Right cardiac atrium (tissue), 5 donors: ENCODE measurements at places on chromosomes 6 and 20.

DNA sequence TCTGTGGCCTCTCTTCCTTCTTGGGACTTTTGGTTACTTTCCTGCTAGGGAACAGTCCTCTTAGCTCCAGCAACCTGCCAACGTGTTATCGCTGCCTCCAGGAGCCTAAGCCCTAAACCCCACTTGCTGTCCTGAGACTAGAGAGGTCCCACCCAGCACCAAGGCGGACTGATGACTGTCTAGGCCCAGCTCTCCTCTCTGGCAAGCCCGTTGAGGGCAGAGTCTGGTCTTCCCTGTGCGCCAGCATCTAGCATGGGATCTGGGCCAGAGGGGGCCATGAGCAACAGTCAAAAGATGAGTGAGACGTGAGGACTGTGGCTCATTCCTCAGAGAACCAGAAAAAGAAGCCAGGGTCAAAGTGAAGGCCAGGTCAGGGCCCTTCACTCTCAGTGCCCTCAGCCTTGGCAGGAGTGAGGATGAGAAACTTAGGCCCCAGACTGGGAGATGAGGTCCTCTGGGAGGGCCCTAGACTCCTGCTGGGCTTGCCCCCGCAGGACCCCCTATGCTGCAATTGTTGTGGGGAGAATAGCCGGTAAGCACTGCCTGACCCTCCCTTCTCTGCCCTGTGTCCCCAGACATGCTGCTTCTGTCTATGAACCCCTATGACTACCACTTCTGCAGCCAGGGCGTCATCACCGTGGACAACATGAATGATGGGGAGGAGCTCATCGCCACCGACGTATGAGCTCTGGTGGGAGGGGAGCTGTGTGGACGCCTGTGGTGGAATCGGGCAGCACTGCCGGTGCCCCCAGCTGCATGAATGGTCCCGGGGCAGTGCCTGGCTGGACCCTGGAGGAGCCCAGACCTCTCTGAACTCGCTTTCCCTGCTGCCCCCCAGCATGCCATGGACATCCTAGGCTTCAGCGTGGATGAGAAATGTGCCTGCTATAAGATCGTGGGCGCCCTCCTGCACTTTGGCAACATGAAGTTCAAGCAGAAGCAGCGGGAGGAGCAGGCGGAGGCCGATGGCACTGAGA is 30.9 kb downstream of the MYH7B start:
- DNase-seq = peak; percentile 56

- no peak for DNase-seq
These were observed 43.7 kb upstream of the MAP7 start for GRCh38 chr6:136593748-136594490.

- DNase-seq = no peak
These were observed 4.9 kb downstream of the VSTM2L start for GRCh38 chr20:37907677-37908401.

DNA sequence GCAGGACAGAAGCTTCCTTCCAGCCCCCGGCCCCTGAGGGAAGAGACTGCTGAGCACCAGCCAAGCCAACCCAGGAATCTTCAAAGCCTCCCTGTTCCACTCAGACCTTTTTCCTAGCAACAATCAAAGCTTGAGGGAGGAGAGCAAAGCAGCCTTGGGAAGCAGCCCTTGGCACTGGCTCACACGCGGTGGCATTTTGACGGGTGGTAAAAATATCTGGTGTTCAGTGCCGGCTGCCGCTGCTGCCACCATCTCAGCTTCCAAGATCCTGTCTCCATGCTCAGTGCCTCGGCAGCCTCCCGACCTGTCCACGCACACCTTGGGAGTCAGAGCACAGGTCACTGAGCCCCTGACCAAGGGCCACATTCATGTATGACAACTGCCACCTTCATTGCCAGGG is 170.1 kb downstream of the LRFN2 start:
- peak; percentile 66 for DNase-seq

- DNase-seq = no peak
These were observed 2.1 kb downstream of the IRF4 start for GRCh38 chr6:393391-394221.

DNA sequence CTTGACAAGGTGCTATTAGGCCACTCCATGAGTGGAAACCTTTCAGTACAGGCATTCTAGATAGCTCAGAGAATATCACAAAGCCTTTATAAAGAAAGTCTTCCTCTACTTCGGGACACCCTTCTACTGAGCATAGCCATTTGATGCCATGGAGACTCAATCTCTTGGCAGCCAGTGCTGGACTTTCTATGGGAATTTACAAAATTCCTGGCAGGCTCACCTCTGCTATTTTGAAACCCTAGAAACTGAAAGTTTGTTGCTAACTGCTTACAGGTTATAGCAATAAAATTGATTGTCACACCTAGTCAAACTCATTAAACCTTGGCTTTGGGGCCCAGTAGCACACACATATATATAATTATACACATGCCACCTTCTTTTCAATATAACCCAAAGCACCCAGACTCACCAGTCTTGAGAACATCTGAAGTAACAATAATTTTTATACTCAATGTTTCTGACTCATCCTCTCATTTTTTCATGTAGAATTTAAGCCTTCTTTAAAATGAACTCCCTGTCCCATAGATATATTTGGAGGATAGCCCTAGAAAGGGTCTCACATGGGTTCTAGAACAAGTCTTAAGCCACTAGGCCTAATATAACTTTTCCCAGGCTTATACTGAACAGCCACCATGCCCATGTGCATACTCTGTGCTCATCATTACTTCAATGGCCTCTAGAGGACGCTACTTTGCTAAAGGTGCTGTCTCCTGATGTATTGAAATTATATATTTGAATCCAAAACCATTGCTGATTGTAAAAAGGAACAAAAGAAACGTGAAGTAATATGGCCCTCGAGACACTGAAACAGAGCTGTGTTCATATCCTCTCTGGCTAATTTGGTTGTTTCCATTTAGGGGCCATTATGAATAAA is 368.1 kb upstream of the MARCKS start:
- DNase-seq = no peak

DNA sequence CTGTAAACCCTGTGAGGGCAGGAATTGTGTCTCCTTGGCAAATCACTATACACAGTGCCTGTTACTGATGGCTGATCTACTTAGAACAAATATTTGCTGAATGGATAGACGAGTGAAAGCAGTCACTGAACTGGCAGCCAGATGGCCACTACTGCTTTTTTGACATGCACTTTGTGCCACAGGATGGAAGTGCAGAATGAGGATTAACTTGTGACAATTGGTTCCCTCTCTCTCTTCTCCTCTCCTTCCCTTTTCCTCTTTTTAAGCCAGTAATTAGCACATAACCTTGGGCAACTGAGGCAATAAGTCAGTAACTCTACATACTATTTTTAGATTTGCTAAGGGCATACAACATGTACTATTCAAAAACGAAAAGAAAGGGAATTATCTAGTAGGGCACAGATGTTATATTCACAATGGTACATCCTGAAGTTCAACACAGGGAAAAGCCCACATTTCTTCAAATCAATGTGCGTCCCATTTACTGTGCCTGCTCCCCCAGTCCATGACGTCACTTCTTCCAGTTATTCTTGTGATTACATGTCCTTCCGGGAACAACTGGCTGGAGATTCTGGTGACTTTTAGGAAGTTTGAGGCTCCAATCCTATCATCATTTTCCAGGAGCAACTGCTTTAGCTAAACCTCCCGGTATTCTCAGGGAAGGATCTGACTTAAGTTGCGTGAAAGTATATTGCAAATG is 17.0 kb upstream of the RPS6KA2 start:
- DNase-seq = no peak

- no peak for DNase-seq
These were observed 13.8 kb upstream of the SIRT5 start for GRCh38 chr6:13560651-13561044.

DNA sequence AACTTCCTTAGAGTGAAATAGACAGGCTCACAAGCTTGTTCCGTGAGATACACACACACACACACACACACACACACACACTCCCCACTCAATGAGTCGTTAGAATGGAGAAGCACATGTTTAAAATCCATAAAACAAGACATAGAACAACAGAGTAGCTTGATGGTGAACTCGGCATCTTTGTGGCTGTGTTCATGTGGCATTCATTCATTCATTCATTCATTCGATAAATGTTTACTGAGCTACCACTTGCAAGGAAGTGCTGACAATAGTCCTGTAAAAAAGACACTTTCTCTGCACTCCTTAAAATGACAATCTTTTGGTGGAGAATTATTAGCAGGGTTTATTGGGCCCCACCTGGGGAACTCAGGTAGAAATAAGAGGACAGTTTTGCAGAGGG is 242.0 kb downstream of the FOXA2 start:
- DNase-seq = no peak

DNA sequence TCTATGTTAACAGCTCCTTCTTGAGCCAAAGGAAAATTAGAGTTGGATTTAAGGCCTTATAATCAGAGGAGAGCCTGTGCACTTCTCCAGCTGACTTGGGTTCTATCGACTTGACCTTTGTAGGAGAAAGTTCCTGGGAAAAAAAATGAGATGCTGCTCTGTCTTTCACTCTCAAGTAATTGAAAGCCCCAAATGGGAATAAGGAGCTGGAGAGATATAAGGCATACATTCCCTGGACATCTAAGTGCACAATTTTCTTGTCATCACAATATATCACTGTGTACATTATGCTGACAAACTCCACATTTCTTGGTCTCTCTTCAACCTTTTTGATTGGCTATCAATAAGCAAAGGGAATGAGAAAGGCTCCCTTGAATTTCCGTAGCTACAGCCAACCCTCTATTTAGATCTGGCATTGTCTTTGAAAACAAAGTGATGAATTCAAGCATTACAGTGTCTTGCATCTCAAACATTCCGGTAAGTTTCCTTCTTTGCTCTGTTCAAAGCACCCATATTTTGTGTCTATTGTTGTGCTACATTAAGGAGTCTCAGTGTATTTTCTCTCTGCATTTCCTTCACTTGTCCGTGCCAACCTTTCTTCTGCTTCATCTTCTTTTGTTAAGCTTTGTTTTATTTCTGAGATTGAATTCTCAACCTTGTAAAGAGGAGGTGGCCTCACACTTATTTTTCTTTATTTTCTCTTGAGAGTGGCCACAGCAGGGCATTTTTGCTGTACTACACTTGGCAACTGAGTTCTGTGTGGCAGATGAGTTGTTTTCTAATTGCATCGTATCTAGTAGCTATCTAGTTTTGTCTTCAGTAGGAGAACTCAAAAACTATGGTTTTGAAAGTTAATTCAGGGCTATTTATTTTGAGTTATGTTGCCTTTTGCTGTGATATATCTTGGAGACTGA is 450.3 kb upstream of the MAN1A1 start:
- no peak for DNase-seq

DNA sequence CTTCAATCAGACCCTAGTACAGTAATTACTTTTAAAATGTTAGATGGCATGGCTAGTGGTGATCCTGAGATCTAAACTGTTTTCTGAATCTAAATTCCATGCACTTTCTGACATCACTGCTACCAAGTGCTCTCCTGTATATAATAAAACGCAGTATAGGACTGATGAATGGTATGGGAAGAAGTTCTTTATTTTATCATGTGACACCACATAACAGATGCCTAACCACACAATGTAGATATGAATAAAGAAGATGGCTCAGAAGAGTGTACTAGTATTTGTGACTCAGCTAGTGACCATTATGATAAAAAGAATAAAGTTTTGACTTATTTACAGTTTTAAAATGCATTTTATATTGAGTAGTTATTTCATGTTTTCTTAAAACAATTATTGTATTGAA is 8.5 kb downstream of the NDUFAF4 start:
- no peak for DNase-seq

DNA sequence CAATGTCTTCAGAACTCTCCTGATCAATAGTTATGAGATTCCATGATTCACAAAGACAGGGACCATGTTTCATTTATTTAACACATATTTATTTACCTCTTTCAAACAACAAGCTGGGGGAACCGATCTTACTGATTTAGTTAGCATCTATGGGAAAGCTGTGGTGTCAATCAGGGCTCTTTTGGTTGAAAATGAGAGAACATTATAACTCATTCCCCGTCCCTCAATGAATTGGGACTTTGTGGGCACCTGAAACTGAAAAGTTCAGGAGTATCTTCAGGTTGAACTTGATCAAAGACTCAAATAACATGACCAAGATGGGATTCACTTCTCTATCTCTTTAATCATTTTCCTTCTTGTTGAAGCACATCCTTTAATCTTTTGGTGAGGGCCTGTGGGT is 67.4 kb downstream of the CHMP4B start:
- no peak for DNase-seq

- DNase-seq = no peak
These were observed 120.2 kb upstream of the RAB32 start for GRCh38 chr6:146423452-146423851.

- no peak for DNase-seq
These were observed 272.4 kb upstream of the MARCKS start for GRCh38 chr6:113584767-113585166.

- no peak for DNase-seq
These were observed 102.8 kb upstream of the SGK1 start for GRCh38 chr6:134420614-134421181.

DNA sequence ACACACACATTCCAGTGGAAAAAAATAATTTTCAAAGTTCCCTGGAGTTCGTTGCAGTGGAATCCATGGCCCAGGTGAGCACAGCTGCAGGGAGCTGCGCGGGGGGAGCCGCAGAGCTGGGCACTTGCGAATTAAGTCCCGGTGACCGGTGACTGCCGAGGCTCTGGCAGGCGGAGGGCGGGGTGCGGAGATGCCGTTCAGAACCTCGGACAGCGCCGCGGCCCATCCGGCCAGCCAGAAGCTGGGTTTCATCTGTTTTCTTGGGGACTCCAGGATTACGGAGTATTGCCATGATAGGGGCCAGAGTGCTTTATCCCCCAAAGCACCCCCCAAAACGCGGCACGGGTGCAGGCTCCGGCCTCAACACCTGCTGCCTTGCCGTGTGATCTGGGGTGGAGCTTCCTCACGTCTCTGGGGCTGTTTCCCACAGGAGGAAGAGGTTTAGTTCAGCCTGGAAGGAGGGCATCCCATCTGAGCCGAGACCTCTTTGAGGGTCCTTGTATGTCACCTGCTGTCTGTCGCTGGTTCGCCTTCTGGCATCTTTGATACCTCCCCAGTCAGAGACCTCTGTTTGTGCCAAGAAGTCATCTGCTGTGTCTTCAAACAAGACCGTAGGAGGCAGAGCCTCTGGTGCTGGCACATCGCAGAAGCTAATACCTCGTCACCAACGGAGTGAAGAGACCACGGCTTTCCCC is 99.4 kb downstream of the YTHDF1 start:
- DNase-seq = peak; percentile 13

DNA sequence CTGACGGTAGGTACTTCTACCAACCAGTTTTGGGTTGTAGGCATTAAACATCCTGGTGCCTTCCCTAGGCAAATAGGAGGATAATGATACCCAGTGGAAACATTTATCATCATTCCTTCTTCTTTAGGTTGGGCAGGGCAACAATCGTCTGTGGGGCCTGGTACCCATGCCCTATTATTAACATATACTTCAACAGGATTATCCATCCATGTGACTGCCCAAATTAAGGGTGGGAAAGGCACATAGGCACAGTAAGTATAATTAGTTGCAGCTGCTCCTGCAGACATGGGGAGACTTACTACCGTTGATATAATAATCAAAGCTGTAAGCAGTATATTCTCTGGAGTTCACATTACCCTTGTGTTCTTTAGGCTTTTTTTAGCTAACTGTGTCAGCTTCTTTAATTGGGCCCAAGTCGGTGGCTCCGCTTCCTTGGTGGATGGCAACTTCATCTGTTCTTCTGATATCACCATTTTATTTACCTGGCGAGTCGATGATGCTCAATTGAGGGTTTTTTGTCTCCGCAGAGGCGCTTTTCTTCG is 16.8 kb downstream of the RPL7L1 start:
- DNase-seq = no peak
